ENCODE measurements at places on chromosomes 7 and 10.

GRCh38 chr10:127278001-127278400 is 81.6 kb upstream of the INSYN2A start:
- DNase-seq, result no peak

- DNase-seq, result no peak
Measured at GRCh38 chr7:91083855-91084644, 180.2 kb upstream of the FZD1 start.

DNA sequence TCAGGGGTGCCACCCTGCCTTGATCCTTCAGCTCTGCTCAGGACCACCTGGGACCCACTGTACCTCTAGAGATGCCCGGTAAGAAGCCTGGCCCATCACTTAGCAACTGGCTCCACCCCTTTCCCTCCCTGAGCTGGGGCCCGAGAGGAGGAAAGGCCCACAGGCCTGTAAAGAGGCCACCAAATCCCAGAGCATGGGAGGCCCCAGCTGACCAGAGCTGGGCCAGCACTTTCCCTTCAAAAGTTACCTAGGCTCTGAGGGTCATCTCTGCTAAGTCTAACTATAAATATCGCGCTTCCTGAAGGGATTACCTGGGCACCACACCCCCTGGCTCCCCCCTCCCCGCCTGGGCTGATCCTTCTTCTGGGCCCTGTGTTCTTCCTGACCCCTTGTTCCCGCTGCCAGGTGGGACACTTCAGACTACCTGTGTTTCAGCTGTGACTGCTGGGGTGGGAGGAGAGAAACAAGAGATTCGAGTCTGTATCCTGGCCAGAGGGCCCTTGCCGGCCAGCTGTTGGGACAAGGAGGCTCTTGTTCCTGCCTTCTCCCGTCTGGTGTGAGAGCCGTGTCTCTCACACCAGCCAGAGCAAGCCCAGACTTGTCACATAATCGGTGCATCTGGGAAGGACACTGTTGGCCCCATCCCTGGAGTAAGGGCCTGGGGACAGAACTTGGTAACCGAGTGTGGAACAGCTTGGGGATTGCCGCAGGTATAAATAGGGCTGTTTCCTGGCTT is 22.8 kb upstream of the ANKRD2 start:
- DNase-seq, result no peak

- no peak for DNase-seq
Measured at GRCh38 chr7:42843205-42843800, 68.6 kb downstream of the C7orf25 start.

- DNase-seq, result no peak
Measured at GRCh38 chr10:45239642-45240041, 75.8 kb downstream of the OR13A1 start.

GRCh38 chr10:42732266-42732665 is 50.3 kb upstream of the BMS1 start:
- no peak for DNase-seq

- DNase-seq, result no peak
Measured at GRCh38 chr10:93065675-93066543, 5.3 kb downstream of the CYP26C1 start.

DNA sequence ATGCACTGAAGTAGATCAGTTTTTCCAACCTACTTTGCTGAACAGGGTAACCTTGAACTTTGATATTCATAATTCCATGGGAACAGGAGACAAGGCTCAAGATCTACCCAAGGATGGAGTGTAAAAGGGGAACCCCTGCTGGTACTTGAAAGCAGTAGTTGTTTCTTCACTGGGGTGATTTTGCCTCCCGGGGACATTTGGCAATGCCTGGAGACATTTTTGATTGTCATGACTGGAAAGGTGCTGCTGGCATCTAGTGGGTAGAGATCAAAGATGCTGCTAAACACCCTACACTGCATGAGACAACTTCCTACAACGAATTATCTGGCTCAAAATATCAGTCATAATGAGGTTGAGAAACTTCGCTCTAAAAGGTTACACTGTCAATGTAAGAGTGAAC is 214.8 kb upstream of the CTBP2 start:
- no peak for DNase-seq

DNA sequence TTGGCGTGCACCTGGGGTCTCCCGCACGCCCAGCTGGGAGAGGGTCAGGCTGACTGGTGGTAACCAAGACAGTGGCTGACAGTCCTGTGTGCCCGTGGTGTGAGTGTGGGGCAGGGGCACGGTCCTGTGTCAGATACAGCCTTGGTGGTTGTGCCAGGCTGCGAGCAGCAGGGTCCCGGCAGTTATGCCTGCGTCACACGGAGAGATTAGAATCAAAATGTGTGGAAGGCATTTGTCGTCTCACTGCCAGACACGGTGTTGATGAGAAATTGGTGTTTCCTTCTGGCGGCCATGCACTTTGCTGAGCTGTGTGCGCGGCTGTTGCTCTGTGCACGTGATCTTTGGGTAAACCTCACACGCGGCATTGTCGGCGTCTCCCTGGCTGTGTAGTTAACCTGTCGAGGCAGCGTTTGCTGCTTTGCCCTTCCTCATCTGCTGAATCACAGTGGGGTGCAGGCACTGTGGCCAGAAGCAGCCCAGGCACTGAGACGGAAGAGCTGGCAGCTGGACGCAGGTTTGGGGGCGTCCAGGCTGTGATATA is 87.7 kb downstream of the NKX6-2 start:
- no peak for DNase-seq

GRCh38 chr10:48463318-48464003 is 141.4 kb downstream of the ARHGAP22 start:
- DNase-seq, result no peak

GRCh38 chr10:127374901-127375300 is 174.2 kb upstream of the NPS start:
- DNase-seq, result no peak

GRCh38 chr7:157519798-157520244 is 183.0 kb downstream of the DNAJB6 start:
- no peak for DNase-seq

- no peak for DNase-seq
Measured at GRCh38 chr10:104247513-104248146, 7.1 kb upstream of the GSTO1 start.

- DNase-seq, result no peak
Measured at GRCh38 chr10:112526139-112526538, 79.1 kb downstream of the VTI1A start.

- no peak for DNase-seq
Measured at GRCh38 chr10:111933937-111934336, 249.6 kb downstream of the GPAM start.

GRCh38 chr7:127516320-127516719 is 69.1 kb downstream of the GCC1 start:
- no peak for DNase-seq

DNA sequence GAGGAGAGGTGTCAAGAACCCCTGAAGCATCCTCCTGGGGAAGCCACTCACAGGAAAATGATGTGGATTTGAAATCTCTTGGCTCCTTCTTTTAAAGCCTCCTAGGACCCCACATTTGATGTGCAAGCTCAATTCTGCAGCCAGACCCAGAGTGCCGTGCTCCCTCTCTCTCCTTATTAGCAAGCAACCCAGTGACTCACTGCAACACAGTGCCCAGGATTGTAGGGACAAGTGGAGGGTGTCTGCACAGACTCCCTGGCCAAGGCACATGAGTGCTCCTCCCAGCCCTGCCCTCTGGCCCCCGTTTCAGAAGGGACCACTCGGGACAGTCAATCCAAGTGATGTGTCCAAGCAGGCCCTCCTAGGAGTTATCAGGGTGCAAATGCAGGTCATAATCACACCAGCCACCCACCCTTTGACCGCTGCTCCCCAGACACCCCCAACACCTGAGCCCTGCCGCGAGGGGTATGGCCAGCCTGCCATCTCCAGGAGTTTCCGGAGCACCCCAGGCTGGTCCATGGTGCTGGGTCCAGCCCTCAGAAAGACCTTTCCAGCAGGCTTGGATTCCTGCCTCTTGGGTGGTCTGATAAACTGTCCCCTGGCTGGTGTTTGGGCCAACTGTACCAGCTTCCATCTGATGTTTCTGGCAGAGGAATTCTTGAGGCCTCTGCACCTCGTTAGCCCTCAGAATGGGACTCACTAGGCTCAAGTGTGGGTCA is 54.5 kb upstream of the CXCL12 start:
- no peak for DNase-seq

- no peak for DNase-seq
Measured at GRCh38 chr10:102831322-102832071, 5.7 kb downstream of the CYP17A1 start.

- no peak for DNase-seq
Measured at GRCh38 chr10:5390607-5391205, 13.9 kb downstream of the TUBAL3 start.

DNA sequence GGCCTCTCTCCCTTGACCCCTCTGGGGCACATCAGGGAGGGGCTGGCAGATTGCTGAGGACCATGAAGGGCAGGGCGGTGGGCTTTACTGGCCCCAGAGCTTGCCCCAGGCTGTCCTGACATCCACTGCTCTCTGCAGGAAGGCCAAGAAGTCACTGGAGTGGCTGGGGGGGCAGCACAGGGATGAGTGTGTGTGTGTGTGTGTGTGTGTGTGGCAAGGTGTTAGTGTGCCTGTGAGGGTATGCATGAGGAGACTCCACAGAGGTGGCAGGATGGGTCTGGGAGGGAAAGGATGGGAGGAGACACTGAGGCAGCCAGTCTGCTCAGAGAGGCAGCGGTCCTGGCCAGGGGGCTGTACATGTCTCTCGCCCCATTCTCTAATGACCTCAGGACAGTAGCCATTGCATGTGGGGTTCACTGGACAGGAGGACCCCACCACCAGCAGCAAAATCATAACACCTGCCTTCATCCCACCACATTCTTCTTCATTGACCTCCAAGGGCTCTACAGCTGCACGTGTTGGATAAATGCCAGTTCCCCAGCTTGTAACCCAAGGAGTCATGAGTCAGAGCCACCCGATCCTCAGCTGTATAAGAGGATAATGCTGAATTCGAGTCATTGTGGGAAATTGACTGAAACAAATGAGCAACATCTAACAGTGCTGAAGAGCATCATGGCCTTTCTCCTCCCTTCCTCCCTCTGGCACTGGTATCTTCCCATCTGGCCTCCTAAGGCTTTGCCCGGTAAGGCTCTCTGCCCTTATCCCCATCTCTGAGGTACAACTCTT is 720.5 kb downstream of the GRID1 start:
- no peak for DNase-seq

GRCh38 chr7:1011297-1012003 is 28.5 kb downstream of the CYP2W1 start:
- no peak for DNase-seq

DNA sequence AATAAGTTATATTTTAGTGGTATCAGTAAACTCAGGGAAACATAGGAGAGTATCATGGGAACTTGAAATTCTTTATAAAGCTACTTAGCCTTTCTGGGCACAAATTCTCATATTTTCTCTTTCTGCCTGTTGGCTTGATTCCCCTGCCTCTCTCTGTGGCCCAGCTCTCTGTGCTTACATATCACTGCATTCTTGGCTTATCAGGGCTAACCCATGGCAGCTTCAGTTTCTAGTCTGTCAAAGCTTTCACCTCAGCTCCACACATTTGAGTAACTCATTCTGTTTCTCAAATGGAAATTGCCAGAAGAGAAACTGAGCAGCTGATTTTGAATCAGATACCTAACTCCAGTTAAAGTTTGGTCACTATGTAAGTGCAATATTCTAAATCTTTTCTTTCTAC is 713.1 kb downstream of the DNAJB9 start:
- no peak for DNase-seq

DNA sequence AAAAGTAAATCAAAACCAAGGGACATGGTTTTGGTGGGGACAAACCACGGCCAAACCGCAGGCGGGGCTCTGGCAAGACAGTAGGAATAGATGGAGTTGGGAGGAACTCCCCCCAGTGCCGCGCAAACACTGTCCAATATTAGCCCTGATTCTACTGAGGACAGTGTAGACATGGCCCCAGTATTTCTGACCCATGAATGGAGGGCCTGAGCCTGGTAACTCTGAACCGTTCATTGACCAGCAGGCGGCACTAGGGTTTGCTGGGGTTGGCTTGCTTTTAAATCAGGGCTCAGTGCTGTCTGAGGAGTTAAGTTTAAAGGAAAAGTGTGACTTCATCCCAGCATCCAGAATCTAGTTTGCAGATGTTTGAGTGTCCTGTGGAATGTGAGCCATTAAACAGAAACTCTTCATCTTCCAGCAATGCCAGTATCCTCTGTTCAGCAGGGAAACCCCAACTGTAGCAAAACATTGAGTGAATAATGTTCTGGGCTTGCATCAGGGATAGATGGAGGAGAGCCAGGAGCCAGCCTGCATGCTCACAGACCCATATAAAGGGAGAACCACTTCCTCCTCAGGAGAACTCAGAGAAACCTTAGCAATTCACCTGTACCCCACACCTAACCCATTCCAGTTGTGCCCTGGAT is 147.4 kb upstream of the PRSS58 start:
- no peak for DNase-seq

DNA sequence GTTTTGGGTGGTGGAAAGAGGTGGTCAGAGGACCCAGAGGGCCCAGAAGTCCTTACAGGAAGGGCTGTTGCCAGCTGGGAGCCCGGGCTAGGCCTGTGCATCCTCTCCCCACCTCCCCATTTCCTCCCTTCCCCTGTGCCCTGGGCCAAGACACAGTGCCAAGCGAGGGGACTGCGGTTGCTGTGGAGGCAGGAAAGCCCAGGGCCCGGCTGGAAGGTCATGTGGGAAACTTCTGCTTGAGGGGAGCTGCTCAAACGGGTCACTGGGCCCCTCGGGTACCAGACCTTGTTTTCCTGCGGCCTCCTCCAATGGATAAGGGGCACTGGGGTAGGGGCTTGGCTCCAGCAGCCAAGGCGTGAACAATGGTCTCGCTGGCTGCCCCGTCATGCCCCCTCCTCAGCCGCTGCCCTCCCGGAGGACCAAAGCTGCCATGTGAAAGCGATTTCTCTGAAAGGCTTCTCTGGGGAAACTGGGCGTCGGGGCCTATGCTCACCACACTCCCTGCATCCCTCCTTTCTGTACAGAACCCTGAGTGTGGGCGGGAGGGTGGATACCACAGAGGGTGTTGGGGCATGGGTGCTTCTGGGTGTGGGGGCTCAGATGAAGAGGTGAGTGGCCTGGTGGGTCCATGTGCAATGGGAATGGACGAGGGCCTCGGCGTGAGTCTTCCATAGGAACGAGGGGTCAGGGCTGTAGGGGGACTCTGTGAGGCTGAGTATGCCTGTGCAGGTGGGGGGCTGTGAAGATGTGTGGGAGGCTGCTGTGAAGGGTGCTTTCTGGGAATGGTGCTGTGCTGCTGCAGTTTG is 135.3 kb downstream of the PTPN20 start:
- no peak for DNase-seq

All from esophagus squamous epithelium (tissue), 5 donors.